ENCODE measurements at places on chromosomes 16 and 17.

DNA sequence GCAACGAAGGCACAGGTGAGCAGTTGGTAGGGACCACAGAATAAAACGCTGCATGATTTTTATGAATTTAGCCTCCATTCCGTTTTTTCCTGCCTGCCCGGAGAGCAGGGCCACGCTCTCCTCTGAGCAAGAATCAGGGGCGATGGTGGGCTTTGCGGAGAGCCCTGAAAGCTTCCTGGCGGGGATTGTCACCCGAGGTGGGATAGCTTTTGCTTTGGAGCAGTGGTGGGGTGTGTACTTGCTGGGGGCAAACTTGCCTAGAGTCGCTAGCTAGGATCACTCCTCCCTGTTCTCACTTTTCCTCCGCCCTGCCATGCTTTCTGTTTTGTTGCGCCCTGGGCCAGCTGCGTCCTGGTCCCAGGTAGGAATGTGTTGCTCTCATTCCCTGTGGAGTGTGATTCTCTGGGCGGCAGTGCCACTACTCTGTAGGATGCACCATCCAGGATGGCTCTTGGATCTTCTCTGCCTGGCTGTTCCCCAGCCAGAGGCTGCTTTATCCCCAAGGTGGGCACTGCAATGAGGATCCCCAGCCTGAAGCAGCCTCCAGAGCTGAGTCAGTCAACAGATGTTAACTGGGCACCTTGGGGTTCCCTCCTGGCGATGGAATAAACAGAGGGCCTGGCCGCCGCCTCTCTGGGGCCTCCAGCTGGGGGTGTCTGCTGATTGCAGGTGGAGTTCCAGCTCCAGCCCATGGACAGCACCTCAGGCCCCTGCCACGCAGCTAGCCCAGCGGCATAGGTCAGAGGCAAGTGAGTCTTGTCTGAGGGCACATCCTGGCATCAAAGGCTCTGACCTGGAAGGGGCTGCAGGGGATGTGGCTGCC lies 360.9 kb upstream of the TNRC6C start:
- no peak for DNase-seq

DNA sequence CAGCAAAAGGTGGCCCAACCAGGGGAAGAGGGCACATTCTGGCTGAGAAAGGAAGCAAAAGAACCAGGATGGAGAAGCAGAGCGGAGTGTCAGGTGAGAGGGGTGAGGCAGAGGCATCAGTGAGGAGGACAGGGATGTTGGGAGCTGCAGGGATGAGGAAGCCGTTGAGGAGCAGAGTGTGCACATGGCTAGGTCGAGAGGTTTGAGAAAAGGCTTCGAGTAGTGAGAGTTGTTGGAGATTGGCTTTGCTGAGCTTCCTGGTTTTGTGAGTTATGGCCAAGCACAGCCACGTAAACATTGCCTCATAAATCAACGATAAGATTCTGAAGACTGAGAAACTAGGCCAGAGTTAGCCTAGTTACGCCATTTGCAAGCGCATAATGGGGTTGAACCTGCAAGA lies 26.9 kb downstream of the DNAH2 start:
- DNase-seq, result no peak

GRCh38 chr16:80718480-80719220 lies 85.7 kb downstream of the CDYL2 start:
- peak; percentile 20 for DNase-seq

DNA sequence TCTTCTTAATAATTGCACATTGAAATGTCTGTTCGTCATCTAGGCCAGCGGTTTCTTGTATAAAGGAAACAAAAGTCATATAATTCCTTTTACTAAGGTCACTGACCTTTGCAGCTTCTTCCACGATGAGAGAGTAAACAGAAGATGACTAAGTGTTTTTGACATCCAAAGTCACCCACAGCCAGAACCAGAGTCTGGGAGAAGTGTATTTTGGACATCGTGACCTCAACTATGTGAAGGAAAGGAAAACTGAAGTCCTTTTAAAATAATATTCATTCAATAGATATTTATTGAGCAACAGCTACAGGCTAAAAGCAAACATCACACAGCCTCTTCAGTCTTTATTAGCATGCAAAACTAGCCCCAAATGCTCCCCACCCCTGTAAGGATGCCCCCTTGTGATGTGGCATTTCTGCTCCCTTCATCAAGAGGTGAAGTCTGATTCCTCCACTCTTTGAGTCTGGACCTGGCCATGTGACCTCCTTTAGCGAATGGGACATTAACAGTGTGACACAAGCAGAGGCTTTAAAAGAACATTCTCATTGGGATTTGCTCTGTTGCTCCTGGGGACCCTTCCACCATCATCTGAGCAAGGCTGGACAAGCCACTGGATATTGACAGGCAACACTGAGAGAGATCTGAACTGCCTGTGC lies 8.1 kb upstream of the PMP22 start:
- no peak for DNase-seq

GRCh38 chr17:67594115-67594880 lies 123.4 kb upstream of the NOL11 start:
- no peak for DNase-seq

DNA sequence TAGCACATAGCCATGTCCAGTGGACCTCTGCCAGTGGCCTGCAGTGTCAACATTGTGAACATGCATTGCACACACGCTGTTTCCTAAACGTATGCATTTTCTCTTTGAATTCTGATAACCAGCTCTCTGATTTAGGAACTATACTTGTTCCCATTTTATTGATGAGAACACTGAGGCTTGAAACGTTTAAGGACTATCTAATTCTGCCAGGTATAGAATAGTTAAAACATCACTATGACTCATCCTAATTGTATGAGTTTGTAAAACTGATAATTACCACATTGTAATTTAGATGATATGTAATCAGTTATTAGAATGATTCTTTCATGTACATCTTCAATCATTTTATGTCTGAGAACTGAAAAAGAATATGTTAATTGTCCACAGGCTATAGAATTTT lies 3.1 kb downstream of the BEAN1 start:
- no peak for DNase-seq

DNA sequence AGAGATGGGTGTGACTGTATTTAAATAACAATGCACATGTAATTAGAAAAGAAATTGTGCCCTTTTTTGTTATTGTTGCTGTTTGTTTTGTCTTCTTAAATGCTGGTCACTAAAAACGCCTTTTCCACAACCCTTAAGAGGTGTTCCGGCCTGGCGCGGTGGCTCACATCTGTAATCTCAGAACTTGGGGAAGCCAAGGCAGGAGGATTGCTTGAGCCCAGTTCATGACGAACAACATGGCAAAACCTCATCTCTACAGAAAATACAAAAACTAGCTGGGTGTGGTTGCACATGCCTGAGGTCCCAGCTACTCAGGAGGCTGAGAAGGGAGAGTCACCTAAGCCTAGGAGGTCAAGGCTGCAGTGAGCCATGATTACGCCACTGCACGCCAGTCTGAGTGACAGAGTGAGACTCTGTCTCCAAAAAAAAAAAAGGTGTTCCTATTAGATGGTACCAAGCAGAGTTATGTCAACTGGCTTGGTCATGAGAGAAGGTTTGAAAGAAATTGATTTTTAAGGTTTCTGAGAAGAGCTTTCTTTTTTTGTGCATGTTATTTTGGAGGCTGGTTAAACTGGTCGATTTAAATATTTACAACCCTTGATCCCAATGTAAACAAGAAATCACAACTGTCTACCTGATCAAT lies 23.5 kb upstream of the RFFL start:
- no peak for DNase-seq

DNA sequence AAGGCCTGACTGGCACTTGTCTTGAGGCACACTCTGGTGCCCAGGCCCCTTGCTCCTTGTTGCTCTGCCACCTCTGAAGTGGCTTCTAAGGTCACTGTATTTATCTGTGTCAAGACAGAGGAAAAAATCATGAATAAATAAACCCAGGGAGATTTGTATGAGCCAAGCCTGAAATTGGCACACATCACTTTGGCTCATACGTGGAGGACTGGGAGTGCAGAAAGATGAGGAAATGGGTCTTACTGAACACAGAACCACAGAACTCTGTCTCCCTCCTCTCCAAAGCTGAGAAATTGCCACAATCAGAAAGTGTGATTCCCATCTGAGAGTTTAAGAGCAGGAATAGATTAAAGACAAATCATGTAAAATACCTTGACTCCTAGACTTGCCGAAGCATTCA lies 27.1 kb upstream of the C16orf78 start:
- no peak for DNase-seq

Data from NCI-H187 (cell line).